ENCODE measurements at places on chromosomes 7 and 10.

DNA sequence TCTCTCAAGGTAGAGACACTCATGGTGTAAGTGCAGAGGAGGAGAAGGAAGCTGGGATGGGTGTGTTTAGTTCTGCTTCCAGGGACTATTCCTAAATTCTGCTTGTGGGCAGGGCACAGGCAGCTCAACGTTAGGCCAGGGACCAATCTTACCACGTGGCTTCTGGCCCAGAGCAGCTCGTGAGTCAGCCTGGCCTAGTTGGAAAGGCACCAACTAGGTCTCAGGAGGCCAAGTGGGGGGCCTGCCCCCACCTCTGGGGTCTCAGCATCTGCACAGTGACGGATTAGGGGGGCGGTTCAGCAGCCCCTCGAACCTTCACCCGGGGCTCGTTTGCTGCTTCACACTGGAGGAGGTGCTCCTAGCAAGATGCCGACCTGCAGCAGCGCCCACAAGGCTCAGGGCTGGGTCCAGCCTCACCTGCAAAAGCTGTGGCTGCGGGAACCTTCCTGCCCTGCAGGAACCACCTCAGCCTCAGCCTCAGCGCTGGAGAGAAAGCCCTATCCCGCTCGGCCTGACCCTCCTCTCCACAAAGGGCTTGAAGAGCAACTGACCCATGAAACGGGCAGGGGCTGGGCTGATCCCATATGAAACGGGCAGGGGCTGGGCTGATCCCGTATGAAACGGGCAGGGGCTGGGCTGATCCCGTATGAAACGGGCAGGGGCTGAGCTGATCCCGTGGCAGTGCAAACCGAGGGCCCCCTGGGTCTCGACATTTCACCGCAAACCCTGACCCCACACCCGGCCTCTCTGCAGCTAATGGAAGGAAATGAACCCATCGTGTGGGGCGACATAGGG, 447.4 kb downstream of the DNAJB6 start:
- no peak for DNase-seq

DNA sequence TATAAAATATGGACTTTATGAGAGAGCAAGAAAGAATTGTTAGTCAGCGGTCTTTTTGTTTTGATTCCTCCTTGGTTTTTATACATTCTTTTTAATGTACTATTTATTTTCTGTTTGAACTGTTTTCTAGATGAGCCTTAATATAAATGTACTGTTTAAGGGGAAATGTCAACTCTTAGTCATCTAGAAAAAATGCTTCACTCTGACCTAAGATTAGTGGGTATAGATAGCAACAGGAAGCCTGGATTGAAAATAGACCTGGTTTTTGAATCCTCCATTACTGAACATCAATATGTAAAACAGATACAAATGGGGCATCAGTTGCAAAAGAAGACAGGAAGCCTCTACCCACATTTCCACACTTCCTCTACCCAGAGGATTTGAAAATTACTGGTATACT, 87.8 kb downstream of the CHRM2 start:
- DNase-seq, result no peak

DNA sequence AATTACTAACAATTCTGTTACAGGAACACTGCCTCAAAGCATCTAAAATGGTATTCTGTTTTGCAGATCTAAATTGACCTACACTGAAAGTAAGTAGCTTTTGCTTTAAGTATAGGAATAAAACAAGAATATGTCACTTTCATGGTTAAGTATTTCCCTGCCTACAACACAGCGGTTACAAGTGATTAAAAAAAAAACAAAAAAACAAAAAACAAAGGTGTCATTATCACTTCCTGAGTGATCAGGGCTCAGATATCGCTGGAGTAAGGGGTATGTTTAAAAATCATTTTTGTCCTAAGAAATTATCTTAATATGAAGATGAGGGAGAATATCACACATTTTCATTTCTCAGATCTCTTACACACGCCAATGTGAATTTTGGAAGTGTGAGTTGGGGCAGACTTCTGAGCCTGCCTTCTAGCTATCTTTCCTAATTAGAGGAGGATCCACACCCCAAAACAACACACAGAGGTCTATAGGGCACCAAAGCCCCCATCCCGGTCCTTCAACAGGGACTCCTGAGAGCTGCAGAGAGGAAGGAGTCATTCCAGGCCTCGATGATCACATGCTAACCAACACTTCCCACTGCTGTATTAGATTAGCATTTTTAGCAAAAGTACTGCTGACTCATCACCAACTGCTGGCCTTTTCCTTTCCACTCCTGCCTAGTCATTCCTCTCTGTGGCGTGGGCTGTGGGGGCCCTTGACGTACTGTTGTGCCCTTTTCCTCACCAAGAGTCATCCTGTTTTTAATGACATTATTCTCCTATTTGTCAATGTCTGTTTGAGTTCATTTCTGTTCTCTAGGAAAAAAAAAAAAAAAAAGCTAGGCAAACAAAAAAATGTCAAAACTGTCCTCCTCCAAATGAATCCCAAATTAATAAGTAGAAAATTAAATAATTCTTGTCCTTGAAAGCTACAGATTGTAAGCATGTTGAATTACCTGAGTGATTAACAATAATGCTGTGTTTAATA, 31.2 kb downstream of the PRTFDC1 start:
- DNase-seq, result no peak

- DNase-seq, result no peak
Measured at GRCh38 chr10:1641402-1641801, 95.9 kb downstream of the ADARB2 start.

DNA sequence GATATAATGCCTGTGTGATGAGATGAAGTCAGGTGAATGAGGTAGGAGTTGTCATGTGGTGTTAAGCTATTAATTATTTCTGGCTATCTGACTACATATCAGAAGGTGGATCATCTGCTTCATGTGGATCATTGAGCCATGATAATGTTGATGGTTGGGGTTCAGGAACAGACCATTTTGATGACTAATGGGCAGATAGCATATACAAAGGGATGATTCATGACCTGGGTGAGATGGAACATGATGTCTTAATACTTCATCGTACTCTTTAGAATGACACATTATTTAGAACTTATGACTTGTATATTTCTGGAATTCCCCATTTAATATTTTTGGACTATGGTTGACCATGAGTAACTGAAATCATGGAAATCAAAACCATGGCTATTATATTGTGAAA, 155.1 kb downstream of the OR13A1 start:
- no peak for DNase-seq

DNA sequence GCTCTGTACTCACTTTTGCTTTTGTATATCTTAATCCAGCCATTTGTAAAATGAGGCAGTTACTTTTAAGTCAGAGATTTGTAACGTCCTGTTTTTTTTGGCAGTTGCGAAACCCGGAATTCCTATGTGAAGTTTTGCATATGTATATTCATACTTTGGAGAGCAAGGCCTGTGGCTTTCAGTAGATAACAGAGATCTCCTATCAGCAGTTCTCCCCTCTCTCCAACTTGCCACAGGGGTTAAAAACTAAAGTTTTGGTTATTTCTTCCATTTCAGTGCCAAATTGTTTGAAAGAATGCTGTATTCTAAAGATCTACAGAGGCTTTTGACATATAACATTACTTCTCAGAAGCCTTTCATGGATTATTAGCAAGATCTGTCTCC, 102.4 kb downstream of the EXOC4 start:
- no peak for DNase-seq

- no peak for DNase-seq
Measured at GRCh38 chr10:28986117-28986792, 302.6 kb upstream of the LYZL1 start.

DNA sequence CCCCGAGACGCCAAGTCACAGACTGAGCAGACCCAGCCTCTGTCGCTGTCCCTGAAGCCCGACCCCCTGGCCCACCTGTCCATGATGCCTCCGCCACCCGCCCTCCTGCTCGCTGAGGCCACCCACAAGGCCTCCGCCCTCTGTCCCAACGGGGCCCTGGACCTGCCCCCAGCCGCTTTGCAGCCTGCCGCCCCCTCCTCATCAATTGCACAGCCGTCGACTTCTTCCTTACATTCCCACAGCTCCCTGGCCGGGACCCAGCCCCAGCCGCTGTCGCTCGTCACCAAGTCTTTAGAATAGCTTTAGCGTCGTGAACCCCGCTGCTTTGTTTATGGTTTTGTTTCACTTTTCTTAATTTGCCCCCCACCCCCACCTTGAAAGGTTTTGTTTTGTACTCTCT, 215.6 kb downstream of the TCF7L2 start:
- no peak for DNase-seq
